Sciatic nerve (tissue), 2 donors: ENCODE measurements at places on chromosomes 7 and 10.

- no peak for DNase-seq
These were observed 17.4 kb upstream of the FZD8 start for GRCh38 chr10:35659456-35659855.

DNA sequence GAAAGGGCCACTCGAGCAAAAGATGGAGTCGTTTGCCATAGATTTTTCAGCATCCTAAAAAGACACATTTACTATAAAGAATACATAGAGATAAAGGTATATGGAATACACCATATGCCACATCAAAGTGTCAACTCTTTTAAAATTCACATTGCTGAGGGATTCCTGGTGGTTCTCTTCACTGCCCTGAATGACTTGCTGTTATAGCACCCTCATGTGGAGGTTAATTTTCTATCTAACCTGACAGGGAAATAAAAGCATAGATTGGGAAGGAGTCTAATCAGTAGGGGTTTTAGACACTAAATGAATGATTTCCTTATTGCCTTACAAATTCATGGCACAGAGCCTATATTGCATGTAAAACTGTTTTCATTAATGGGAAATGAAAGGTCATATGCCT, 25.9 kb downstream of the DNAH11 start:
- DNase-seq: no peak

- no peak for DNase-seq
These were observed 161.2 kb upstream of the FAM3C start for GRCh38 chr7:121557034-121557892.

GRCh38 chr7:20112696-20113095, 104.5 kb downstream of the MACC1 start:
- no peak for DNase-seq

DNA sequence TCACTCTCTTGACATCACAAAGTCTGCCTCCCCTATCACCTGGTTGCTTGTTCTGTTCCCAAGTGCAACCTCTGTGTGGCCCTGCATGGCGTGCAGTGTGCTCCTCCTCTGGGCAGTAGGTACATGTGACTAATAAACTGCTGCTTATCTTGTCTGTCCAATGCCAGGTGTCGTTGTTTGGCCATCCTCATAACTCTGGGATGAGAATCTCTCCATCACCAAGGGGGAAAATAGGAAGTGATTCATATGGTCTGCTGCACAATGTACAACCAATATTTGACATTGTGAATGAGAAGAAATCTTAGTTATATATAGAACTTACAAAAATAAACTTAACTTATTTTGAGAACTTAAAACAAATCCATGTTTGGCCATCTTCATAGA, 135.2 kb downstream of the INHBA start:
- no peak for DNase-seq

DNA sequence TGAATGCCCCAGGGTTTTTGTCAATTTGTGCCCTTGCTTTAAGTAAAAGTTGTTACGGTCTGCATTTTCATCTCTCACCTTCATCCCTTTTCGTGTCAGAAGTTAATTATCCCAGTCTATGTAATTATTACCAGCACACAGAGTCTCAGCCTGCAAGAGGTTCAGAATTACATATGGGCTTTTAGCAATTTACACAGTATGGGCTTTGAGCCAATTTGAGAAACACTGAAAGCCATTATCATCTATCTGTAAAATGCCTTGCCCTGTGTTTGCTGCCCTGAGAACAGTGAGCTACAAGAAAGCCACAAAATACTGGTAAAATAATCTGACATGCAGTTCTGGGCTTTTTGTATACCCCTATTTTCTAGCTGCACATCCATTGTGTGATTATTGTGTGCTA, 125.6 kb upstream of the STEAP4 start:
- no peak for DNase-seq

DNA sequence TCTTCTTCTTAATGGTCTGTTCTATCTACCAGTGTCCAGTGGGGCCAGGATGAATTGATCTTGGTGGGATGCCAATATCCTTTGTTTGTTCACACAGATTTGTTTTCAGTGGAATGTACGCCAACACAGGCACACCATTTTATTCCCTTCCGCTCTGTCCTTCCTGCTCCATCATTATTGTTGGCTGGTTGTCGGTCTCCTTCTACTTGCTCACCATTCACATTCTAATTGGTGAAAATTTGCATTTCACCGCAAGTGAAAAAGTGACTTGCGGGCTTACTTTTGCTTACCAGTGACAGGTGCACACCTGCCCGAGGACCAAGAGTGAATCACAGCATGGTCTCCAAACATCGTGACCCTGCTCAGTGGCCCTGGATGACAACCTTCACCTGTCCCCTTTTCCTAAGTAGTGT, 148.3 kb downstream of the NOC3L start:
- DNase-seq: no peak

- DNase-seq: no peak
These were observed 87.7 kb downstream of the PTPRZ1 start for GRCh38 chr7:121960678-121961077.

DNA sequence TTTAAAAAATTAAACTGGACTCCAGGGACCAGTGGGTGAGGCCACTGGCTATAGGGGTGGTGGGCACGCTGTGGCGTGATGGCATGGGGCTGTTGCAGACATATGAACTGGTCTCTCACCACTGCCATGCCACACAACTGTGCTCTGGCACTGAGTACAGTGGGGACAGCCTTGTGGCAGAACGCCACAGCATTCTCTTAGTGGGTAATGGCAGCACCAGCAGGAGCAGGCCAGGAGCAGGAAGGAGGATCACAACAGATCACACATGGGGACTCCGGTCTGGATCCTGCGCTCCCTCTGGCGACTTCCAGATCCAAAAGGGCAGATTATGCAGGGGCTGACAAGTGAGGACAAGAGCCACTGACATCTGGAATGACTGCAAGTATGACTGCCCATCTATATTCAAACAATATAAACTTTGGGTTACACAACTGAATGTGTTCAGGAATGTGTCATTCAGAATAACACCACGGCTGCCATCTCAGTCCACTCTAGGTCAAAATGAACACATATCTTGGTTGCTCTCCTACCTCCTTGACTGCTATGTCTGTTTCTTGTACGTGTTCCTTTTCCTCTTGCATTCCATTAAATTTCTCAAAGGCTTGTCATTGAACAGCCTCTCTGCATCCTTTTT, 176.0 kb downstream of the KMT2E start:
- DNase-seq: no peak

- DNase-seq: no peak
These were observed 55.8 kb downstream of the TMEM26 start for GRCh38 chr10:61397175-61397986.

DNA sequence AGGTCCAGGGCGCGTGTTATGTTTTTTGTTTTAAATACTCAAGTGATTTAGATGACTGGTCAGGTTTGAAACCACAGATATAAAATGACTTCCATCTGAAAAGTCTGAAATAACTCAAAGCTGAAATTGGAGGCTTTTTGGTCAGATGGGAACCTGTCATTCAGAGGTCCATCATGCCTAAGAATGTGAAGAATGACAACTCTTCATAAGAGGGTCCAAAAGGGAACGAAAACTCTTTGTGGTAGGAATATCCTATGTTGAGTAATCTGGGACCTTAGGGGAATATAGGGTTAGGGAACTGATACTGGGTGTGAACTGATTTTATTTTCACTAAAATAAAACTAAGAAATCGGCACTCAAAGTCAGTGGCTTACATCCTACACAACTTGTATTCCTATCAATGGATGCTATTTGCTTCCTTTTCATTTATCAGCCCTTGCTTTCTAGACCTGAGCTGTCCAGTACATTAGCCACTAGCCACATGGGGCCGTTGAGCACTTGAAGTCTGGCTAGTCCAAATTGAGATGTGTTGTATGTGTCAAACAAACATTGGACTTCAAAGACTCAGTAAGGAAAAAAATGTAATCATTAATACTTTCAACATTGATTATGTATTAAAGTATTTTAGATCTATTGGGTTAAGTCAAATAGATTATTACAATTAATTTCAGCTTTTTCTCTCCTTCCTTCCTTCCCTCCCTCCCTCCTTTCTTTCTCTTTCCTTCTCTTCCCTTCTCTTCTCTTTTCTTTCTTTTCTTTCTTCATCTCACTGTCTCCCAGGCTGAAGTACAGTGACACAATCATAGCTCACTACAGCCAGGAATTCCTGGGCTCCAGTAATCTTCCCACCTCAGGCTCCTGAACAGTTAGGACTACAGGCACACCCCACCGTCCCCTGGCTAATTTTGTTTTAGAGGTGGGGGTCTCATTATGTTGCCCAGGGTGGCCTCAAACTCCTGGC, 56.5 kb upstream of the KDM7A start:
- no peak for DNase-seq

DNA sequence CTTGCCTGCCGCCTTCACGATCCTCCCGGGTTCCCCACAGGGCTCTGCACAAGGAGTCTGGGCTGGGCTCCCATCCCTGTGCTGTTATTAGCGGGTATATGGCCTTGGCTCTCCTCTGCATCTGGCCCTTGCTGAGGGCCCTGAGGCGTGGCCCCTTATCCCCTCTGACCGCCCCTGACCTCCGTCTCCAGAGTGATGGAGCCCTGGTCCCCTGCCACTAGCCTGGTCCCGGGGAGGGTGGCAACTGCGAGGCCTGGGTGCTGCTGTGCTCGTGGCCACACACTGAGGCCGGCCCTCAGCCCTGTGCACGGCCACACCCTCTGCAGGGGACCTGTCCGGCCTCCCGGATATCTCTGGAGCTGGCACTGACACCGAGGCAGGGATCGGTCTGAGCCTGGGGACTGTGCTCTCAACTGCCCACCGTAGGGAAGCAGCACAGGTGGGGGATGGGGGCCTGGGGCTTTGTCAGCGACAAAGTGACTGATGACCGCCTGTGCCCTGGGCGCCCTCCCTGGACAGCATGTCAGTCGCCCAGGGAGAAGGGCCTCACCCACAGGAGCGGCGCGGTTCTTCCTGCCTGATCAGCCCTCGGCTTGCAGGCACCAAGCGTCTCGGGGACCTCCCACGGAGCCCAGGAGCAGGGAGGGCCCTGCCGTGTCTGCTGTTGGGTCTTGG, 72.4 kb downstream of the NKX6-2 start:
- DNase-seq: peak; percentile 67

GRCh38 chr10:112810711-112811151, 139.3 kb upstream of the TCF7L2 start:
- DNase-seq: no peak

GRCh38 chr10:88489107-88489506, 94.0 kb downstream of the RNLS start:
- DNase-seq: no peak

- no peak for DNase-seq
These were observed 21.5 kb upstream of the C10orf120 start for GRCh38 chr10:122721111-122721510.

DNA sequence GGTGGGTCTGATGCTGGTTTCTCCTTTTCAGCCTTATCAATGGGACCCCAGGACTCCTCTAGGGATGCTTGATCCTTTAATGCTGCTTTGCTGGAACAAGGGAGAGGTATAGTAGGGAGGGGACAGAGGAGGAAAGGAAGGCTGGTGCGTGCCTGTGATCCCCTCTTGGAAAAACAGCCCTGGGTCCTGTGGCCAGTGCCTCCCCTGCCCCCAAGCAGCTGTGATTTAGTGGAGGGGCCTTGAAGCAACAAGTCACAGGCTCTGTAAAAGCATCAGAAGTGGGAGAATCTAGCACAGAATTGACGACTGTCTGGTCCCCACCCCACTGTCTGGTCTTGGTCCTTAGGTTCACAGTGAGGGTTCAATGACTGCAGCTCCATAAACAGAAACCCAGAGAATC, 237.7 kb downstream of the SKAP2 start:
- DNase-seq: no peak

- no peak for DNase-seq
These were observed at the start of gene EPHA1 for GRCh38 chr7:143408686-143409561. Gene EPHA1 (minus strand): TSS chr7:143408856. CDS start chr7:143408805, 51 bp downstream.

GRCh38 chr10:127423218-127423915, 125.7 kb upstream of the NPS start:
- no peak for DNase-seq

- no peak for DNase-seq
These were observed 13.4 kb downstream of the NPY start for GRCh38 chr7:24297362-24297761.

- no peak for DNase-seq
These were observed 153.2 kb upstream of the LYZL2 start for GRCh38 chr10:30782537-30783461.

- no peak for DNase-seq
These were observed 381.1 kb downstream of the TFEC start for GRCh38 chr7:115649429-115649828.

DNA sequence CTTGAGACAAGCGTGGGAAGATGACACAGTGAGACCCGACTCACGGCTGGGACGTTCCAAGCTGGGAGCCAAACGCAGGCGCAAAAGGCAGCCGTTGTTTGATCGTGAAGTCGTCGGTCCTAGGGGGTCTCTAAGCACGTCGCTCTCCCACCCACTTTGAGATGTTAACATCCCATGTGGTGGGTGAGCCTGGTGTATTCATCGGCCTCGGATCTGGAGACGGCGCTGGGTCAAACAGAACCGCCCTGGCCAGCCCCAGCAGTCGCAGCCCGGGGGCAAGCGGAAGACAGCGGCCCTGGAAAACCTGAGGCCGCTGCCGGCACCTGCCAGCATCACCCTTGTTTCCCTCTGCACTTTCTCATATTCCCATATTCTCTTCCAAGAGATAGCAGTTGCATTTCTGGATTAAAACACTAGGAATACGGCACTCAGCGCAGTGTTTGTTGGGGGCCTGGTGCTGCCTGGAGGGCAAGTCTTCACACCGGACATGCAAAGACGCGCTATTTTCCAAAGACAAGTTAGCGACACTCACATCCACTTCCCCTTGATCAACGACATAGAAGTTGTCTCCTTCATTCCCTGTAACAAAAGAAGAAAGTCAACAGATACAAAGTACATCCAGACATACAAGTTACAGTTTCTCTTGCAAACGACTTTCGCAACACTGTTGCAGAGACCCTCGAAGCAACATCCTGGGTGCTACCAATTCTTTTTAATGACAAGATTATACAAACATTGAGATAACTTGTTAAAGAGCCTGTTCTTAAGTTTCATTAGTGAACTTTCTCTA, 86.2 kb upstream of the PDGFA start:
- no peak for DNase-seq

DNA sequence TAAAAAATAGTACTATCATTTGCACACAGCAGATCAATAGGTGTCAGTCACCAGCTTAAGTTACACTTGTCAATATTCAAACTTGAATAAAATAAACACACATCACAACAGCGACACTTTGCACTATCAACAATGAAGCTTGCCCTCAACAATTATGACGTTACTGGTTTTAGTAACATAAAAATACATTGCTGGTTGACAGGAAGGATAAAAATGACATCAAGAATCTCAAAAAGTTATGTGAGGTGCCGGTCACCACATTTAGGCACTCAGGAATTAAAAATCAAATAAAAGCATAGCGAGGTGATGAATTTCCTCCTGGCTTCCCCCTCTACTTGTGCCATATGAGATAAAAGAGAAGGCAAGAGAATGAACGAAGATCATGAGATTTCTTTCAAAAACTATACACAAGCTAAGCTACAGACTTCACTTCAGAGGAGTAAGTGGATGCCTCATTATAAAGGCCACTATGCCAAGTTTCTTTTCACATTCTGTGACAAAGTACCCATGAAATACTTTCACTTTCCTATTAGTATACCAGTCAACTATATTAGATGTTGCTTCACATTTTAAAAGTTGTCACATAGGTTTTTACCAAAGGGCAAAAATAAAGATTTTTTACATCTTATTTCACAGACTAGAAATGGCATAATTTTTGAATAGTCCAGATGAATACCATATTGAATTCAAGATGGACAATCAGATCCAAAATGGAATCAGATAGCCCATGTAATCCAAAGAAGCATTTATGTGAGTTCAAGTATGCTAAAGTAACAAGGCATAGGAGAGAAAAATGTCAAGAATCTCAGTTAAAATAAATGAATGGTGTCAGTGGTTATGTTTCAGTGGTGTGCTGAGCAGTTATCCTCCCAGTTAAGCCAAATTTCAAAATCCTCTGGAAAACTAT, 3.6 kb downstream of the CCDC71L start:
- DNase-seq: no peak
